Liver (tissue), 10 donors: ENCODE measurements at places on chromosomes 7 and 10.

DNA sequence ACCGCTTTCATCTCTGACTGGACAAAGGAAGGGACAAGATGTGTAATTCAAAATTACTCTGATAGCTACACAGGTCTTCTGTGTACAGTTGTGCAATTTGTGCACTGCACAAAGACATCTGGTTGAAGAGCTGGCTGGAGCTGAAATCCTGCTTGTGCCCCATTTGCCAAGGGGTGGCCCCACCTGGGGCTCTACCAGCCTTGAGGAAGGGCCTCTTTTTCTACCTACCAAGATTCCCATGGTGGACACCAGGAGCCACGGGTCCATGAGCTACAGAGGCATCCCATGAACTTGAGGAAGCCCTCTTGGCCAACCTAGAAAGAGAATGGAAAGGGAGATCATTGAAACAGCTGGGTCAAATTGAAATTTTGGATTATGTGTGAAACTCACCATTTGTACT, 43.2 kb downstream of the HHEX start:
- H3K27me3 ChIP-seq: no peaks in the 10 kb centered on the region
- H3K4me1 ChIP-seq: no peaks in the 10 kb centered on the region
- H3K4me3 ChIP-seq: no peak overlapping the region
- H3K36me3 ChIP-seq: no peaks in the 10 kb centered on the region

DNA sequence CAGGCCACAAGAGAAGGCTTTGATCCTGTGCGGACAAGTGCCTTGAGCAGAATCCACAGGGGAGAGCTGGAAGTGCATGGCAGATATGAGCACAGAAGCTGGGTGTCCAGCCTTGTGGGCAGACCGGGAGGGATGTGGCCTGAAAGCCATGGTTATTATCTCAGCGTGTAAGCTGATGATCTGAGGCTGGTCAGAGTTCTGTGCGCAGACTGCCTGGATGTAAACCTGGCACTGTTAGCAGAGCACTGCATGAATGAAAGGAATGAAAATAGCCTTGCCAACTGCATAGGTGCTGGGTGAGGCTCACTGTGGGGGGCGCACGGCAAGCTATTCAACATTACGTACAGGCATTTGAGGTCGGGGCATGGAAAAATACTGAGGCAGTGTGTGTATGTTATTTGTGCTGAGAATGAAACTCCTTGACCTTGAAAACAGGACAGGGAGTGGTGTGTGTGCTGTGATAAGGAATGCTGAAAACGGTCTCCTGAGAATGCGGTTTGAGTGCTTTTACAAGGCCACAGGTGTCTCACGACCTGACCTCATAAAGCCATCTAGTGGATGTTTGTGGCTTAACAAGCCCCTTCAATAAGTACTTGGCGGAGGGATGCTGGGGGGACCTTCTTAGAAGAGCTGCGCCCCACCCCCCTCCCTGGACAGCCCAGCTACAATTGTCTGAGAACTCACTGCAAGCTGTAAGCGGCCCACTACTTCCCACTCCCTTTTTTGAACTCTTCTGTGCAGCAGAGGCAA, 18.7 kb downstream of the AKR1C1 start:
- H3K27ac ChIP-seq: peak overlapping the region; percentile 43
- H3K4me3 ChIP-seq: no peak overlapping the region
- no peak for DNase-seq

DNA sequence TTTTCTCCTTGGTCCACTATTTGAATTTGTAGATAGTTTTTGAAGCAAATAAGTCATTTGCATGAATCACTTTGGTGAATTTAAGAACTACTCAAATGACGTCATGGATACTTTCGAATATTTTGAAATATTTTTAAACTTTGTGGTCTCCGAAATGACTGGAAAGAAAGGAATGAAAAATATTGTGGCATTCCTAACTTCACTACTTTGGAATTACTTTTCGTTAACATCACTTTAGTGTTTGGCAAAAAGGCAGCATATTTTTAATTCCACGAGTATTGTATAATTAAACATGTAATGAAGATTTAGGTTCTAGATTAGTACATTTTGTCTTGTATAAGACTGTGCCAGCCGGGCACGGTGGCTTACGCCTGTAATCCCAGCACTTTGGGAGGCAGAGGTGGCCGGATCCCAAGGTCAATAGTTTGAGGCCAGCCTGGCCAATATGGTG, 35.3 kb upstream of the ZRANB1 start:
- DNase-seq: no peak
- no peaks in the 10 kb centered on the region for H3K27me3 ChIP-seq
- no peak overlapping the region for H3K4me3 ChIP-seq
- no peaks in the 10 kb centered on the region for H3K36me3 ChIP-seq

DNA sequence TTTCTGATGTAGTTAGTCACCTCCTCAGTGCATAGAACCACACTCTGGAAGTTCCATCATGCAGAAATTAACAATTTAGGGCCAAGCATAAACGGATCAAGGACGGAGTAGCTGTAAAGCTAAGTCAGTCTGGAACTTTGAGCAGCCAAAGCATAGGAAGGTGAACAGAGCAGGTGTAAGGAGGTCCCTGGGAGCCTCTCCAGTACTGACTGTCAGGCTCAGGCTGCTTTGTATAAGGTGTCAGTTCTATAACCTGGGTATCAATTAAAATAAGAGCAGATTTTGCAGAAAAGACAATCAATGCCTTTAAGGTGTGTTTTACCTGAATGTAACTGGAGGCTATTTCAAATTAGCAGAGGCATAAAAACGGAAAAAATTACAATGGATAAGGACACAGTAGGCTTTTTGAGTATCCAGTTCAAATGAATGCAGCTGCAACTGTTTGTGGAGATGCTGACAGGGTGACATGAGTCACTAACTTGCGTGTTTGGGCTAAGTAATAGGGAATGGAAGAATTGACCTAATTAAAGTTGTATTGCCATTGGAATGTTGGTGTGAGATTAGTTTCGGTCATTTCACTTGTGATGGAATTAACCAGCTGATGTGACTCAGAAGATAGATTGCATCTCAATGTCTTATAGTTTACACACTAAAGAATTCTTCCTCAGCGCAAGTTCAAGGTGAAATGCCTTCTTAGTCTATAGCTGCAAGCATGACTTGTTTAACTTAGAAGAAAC, 417.9 kb upstream of the CNTNAP2 start:
- no peak overlapping the region for H3K27ac ChIP-seq
- no peaks in the 10 kb centered on the region for H3K27me3 ChIP-seq
- no peak overlapping the region for H3K4me3 ChIP-seq
- H3K4me1 ChIP-seq: no peaks in the 10 kb centered on the region
- H3K36me3 ChIP-seq: no peaks in the 10 kb centered on the region

GRCh38 chr7:151232917-151233701, 826 bp downstream of the CHPF2 start:
- H3K4me1 ChIP-seq: peaks cover 17% of the 10 kb centered on the region
- peaks cover 2% of the 10 kb centered on the region for H3K36me3 ChIP-seq
- no peaks in the 10 kb centered on the region for H3K27me3 ChIP-seq
- DNase-seq: peak; percentile 70

GRCh38 chr7:27576360-27576944, 86.2 kb downstream of the HIBADH start:
- peaks cover 27% of the 10 kb centered on the region for H3K4me1 ChIP-seq
- H3K4me3 ChIP-seq: no peak overlapping the region
- no peaks in the 10 kb centered on the region for H3K27me3 ChIP-seq
- H3K27ac ChIP-seq: no peak overlapping the region
- no peak for DNase-seq

DNA sequence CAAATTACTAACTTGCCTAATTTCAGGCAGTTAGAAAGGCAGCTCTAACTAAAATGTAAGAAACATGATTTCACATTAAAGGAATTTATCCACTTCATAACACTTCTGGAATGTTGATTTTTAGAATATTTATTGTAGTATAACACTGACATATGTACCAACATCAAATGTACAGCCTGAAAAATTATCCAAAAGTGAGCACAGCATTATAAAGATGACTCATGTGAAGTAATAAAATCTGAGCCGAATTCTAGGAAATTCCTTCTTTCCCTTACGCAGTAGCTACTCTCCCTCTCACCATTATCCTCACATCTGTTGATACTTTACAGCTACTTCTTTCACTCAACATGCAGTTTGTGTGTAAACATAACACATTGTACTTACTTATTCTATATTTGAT, 610.6 kb downstream of the ZWINT start:
- DNase-seq: no peak
- H3K4me3 ChIP-seq: no peak overlapping the region
- H3K27me3 ChIP-seq: no peaks in the 10 kb centered on the region
- H3K36me3 ChIP-seq: no peaks in the 10 kb centered on the region

DNA sequence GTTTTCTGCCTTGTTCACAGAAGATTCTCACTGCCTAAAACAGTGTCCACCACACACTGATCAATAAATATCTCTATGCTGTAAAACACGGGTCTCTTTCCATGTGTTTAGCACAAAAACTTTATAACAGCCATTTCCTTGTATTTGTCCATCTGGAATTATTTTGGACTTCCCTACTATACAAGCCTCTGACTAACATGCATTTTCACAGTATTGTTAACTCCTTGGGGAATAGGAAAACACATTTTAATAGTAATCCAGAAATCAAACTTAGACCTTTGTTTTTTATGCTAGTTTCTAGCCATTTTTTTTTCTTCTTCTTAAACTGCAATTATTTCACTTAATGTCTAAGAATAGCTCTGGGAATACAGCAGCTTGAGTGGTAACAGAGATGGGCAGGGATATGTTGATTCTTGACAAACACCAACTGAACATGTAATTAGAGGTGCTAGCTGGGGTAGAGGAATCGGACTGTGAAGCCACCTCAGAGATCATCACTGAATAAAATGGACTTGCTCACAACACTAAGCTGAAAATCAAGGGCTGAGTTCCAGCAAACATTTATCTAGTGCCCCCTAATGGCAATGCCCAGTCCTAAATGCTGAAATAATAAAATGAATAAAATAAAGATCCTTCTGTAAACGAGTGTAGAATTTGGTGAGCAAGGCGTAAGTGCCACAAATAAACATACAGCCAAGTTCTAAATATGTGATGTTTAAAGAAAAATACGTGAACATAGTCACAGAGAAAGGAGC, 593.1 kb downstream of the SORCS1 start:
- no peaks in the 10 kb centered on the region for H3K36me3 ChIP-seq
- no peak overlapping the region for H3K4me3 ChIP-seq
- no peak overlapping the region for H3K27ac ChIP-seq
- H3K27me3 ChIP-seq: no peaks in the 10 kb centered on the region

GRCh38 chr10:117382861-117383260, 7.6 kb upstream of the PDZD8 start:
- H3K4me1 ChIP-seq: no peaks in the 10 kb centered on the region
- no peak for DNase-seq
- no peaks in the 10 kb centered on the region for H3K27me3 ChIP-seq
- H3K36me3 ChIP-seq: no peaks in the 10 kb centered on the region
- H3K4me3 ChIP-seq: no peak overlapping the region

DNA sequence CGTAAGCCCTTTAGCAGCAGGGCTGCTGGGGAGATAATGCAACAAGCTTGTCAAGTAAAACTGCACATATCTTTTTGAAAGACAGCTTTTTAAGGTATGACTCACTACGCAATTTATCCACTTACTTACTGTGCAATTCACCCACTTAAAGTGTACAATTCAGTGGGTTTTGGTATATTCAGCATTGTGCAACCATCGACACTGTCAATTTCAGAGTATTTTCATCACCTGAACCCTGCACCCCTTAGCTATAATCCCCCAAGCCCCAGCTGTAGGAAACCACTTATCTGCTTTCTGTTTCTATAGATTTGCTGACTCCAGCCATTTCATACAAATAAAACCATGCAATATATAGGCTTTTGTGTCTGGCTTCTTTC, 168.0 kb downstream of the PTPN20 start:
- no peak for DNase-seq
- no peak overlapping the region for H3K27ac ChIP-seq
- no peak overlapping the region for H3K4me3 ChIP-seq
- no peaks in the 10 kb centered on the region for H3K4me1 ChIP-seq
- H3K36me3 ChIP-seq: no peaks in the 10 kb centered on the region

- H3K27me3 ChIP-seq: no peaks in the 10 kb centered on the region
- H3K4me3 ChIP-seq: no peak overlapping the region
- no peaks in the 10 kb centered on the region for H3K4me1 ChIP-seq
- H3K36me3 ChIP-seq: no peaks in the 10 kb centered on the region
- H3K27ac ChIP-seq: no peak overlapping the region
- no peak for DNase-seq
Measured at GRCh38 chr7:138857728-138858127, 59.7 kb upstream of the ATP6V0A4 start.

GRCh38 chr7:107560898-107561516, 2.7 kb downstream of the COG5 start:
- DNase-seq: no peak
- H3K27ac ChIP-seq: no peak overlapping the region
- no peaks in the 10 kb centered on the region for H3K27me3 ChIP-seq
- H3K36me3 ChIP-seq: no peaks in the 10 kb centered on the region
- peaks cover 15% of the 10 kb centered on the region for H3K4me1 ChIP-seq

DNA sequence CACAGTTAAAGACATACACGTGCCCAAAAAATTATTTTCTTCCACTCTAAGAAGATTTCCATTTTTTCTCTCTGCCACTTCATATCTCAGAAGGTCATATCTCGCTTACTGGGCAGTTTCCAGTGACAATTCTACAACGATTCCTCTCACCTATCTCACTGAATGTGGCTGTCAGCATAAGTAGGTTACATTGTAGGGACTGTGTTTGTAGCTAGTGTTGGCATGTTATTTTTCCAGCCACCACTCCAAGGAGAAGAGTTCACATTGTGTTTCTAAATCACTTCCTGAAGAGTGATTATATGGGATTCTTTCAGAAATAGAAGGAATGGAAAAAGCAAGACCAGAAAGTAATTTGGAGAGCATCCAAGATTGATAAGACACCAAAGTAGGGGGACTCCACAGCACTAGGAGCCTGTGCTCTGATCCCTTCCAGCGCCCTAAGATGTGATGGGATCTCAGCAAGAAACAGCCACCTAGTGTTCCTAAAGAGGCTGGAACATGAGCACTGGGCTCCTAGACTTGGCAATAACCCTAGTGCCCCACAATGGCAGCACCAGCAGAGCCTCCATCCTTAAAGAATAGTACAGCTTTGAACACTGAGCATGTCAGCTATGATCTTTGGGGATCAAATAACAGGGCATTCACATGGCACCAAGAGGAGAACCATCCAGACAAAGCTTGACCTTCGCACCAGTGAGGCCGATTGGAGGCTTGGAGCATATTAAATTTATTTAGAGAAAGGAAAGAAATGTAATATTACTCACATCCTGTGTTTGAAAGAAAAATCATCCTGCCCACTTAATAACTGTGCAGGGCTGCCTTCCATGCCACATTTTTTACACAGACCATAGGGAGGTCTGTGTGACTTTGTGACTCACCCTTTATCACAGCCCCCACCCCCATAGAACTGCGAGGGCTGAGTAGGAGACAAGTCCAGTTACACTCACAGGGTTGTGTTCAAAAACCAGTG, 51.8 kb downstream of the CAV1 start:
- no peak overlapping the region for H3K4me3 ChIP-seq
- no peaks in the 10 kb centered on the region for H3K36me3 ChIP-seq
- H3K27me3 ChIP-seq: no peaks in the 10 kb centered on the region
- H3K4me1 ChIP-seq: no peaks in the 10 kb centered on the region
